ENCODE measurements at places on chromosomes 6 and 20.

- H3K4me3 ChIP-seq = no peak overlapping the region
- H3K27ac ChIP-seq = no peak overlapping the region
- peak; percentile 37 for DNase-seq
- no peaks in the 10 kb centered on the region for H3K4me1 ChIP-seq
- H3K27me3 ChIP-seq = no peaks in the 10 kb centered on the region
Measured at GRCh38 chr6:108589244-108589791, 28.6 kb downstream of the FOXO3 start.

- no peak overlapping the region for H3K4me3 ChIP-seq
- DNase-seq = no peak
- H3K27ac ChIP-seq = no peak overlapping the region
- H3K4me1 ChIP-seq = peaks cover 45% of the 10 kb centered on the region
- H3K27me3 ChIP-seq = no peaks in the 10 kb centered on the region
- no peaks in the 10 kb centered on the region for H3K36me3 ChIP-seq
Measured at GRCh38 chr6:56766806-56767178, 124.1 kb upstream of the DST start.

DNA sequence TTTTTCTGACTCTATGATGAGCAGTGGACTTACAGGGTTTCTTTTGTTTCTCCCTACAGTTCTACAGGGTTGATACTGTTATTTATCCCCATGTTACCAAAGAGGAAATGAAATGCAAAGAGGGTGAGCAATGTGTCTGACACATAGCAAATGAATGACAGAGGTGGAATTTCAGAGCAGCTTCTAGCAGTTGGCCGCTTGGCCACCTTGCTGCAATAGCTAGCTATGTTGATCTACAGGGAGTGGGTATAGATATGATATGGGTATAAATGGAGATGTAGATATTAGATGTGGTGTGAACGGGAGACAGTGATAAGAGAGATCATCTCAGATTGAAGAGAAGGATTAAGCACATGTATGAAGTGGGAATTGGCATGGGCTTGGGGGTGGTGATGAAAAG is 10.9 kb upstream of the SLC22A3 start:
- H3K36me3 ChIP-seq = no peaks in the 10 kb centered on the region
- H3K4me3 ChIP-seq = no peak overlapping the region
- H3K27me3 ChIP-seq = no peaks in the 10 kb centered on the region
- no peak overlapping the region for H3K27ac ChIP-seq

DNA sequence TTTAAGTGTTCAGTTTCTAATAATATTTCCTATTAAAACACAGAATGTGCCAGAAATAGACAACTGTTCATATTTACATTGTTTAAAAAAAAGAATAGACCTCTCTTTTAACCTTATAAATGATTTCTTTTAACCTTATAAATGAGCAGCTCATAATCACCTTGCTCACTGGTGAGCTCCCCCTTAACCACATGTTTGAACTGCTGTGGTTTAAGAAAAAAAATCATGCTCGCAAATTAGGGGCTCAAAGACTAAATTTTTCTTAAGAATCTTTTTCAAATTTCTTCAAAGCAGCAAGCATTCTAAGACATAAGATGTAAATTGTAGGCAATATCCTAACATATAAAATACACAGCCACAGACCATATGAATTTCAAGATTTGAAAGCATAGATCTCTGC is 32.8 kb downstream of the FAM8A1 start:
- DNase-seq = no peak
- H3K4me1 ChIP-seq = peaks cover 16% of the 10 kb centered on the region
- no peaks in the 10 kb centered on the region for H3K27me3 ChIP-seq
- H3K4me3 ChIP-seq = no peak overlapping the region

DNA sequence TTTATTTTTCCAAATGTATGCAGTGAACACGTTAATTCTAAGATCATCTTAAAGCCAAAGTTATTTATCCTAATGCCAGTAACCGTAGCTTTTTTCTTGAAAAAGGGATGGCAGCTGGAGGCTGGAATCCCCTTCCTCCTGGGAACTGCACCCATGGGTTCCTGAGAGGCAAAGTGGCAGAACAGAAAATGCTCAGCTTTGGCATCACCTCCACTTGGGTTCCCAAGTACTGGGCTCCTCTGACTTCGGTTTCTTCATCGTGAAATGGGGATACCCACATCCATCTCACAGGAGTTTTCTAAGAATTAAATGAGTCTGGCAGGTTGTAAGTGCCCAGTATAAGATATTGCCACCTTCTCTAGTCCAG is 6.2 kb upstream of the DDX43 start:
- DNase-seq = no peak
- H3K27ac ChIP-seq = peak overlapping the region; percentile 90
- peak overlapping the region; percentile 63 for H3K4me3 ChIP-seq
- no peaks in the 10 kb centered on the region for H3K36me3 ChIP-seq
- no peaks in the 10 kb centered on the region for H3K27me3 ChIP-seq

DNA sequence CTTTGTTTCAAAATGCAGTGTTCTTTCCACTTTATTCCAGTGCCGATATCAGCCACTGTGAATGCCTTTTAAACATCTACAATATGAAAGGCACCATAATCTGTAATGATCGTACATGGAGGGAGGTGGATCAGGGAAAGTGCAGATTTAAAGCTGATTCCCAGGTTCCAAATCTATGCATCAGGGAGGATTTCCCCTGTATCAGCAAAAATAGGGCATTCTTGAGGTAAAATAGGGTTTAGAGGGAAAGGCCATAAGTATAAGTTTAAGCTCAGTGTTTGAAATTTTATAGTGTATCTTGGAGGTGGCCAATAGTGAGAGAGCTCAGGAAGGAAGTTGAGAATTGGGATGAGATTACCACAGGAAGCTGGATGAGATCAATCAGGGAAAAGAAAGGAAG is 289.7 kb upstream of the ID4 start:
- no peak overlapping the region for H3K27ac ChIP-seq
- DNase-seq = no peak
- H3K4me1 ChIP-seq = no peaks in the 10 kb centered on the region
- no peaks in the 10 kb centered on the region for H3K36me3 ChIP-seq

DNA sequence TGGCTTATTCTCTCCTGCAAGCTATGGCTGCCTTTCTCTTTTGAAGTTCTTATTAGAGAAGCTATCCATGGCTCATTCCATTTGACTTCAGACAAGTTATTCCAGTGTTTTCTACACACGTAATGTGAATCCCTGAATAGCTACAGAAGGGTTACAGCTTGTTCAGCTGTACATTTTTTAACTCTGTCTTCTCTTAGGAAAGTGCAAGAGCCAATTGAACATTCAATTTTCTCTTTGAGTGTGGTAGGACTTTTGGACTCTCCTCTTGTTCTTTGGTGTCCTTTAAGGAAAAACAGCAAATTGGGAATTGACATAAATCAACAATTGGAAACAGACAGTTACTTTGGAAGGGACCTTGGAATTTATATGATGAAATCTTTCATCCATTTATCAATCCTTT is 125.8 kb downstream of the EPM2A start:
- no peaks in the 10 kb centered on the region for H3K4me1 ChIP-seq
- no peaks in the 10 kb centered on the region for H3K36me3 ChIP-seq
- no peak overlapping the region for H3K4me3 ChIP-seq
- no peaks in the 10 kb centered on the region for H3K27me3 ChIP-seq
- H3K27ac ChIP-seq = no peak overlapping the region

- H3K4me1 ChIP-seq = peaks cover 14% of the 10 kb centered on the region
- DNase-seq = no peak
- no peak overlapping the region for H3K27ac ChIP-seq
- no peak overlapping the region for H3K4me3 ChIP-seq
- no peaks in the 10 kb centered on the region for H3K27me3 ChIP-seq
Measured at GRCh38 chr6:6816716-6817115, 228.2 kb downstream of the LY86 start.

DNA sequence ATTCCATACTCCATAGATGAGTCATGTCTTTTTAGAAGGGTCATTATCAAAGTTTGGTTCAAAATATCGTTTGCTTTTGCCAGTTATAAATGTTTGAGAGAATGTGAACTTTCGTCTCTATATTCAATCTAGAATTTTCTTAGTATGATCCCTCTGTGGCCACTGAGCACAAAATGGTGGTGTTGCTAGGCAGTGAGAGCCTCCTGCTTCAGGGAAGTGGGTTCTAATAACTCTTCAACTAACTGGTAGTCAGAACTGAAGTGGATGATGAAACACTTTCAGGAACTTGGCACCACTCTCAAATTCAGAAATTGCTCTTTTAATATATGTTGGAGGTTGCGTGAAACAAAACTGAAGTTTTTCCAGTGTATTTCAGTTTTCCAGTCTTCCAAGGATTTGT is 125.0 kb upstream of the DOK5 start:
- no peaks in the 10 kb centered on the region for H3K4me1 ChIP-seq
- no peak for DNase-seq
- H3K36me3 ChIP-seq = no peaks in the 10 kb centered on the region
- no peak overlapping the region for H3K27ac ChIP-seq
- H3K27me3 ChIP-seq = no peaks in the 10 kb centered on the region

DNA sequence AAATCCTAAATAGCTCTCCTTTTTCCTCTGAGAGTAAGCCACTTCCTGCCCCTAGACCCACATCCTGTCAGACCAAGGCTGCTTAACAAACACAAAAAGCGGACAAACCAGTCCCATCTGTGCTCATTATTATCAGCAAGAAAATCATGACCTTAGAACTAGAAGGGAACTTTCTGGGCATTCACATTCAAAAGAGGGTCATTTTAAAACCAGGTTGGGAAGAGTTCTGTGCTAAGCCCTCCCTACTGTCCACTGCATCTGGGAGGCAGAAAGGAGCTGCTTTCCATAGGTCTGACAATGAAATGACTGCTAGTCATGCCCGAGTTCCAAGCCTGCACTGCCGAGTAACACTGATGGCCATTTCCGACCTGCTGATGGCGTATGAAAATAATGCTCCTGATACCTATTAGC is 15.4 kb downstream of the EZR start:
- no peaks in the 10 kb centered on the region for H3K27me3 ChIP-seq
- DNase-seq = peak; percentile 70
- peaks cover 80% of the 10 kb centered on the region for H3K4me1 ChIP-seq
- H3K36me3 ChIP-seq = peaks cover 3% of the 10 kb centered on the region
- H3K27ac ChIP-seq = peak overlapping the region; percentile 80
- H3K4me3 ChIP-seq = no peak overlapping the region

- H3K27me3 ChIP-seq = no peaks in the 10 kb centered on the region
- no peak for DNase-seq
- H3K4me3 ChIP-seq = no peak overlapping the region
- H3K36me3 ChIP-seq = no peaks in the 10 kb centered on the region
- H3K4me1 ChIP-seq = peaks cover 13% of the 10 kb centered on the region
- H3K27ac ChIP-seq = no peak overlapping the region
Measured at GRCh38 chr20:11540558-11540957, 377.1 kb upstream of the BTBD3 start.

GRCh38 chr6:97394160-97394748 is 111.2 kb upstream of the MMS22L start:
- no peak overlapping the region for H3K27ac ChIP-seq
- no peaks in the 10 kb centered on the region for H3K4me1 ChIP-seq
- peak; percentile 40 for DNase-seq
- H3K36me3 ChIP-seq = no peaks in the 10 kb centered on the region
- H3K27me3 ChIP-seq = no peaks in the 10 kb centered on the region

GRCh38 chr6:4174042-4174441 is 38.7 kb upstream of the ECI2 start:
- H3K4me3 ChIP-seq = no peak overlapping the region
- no peaks in the 10 kb centered on the region for H3K4me1 ChIP-seq
- no peak for DNase-seq
- H3K27me3 ChIP-seq = no peaks in the 10 kb centered on the region
- H3K36me3 ChIP-seq = no peaks in the 10 kb centered on the region
- H3K27ac ChIP-seq = no peak overlapping the region

DNA sequence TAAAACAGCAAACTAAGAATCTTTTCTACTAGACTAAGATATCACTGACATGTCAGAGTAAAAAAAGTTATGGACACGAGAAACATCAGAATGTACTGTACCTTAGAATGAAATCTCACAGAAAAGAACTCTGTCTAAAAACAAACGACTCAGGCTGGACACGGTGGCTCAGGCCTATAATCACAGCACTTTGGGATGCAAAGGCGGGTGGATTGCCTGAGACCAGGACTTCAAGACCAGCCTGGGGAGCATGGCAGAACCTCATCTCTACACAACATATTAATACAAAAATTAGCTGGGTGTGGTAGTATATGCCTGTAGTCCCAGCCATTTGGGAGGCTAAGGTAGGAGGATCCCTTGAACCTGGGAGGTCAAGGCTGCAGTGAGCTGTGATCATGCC is 122.6 kb downstream of the PRND start:
- H3K36me3 ChIP-seq = no peaks in the 10 kb centered on the region
- no peak overlapping the region for H3K27ac ChIP-seq
- no peaks in the 10 kb centered on the region for H3K27me3 ChIP-seq
- no peaks in the 10 kb centered on the region for H3K4me1 ChIP-seq
- no peak for DNase-seq

- no peaks in the 10 kb centered on the region for H3K4me1 ChIP-seq
- no peak overlapping the region for H3K27ac ChIP-seq
- no peaks in the 10 kb centered on the region for H3K36me3 ChIP-seq
- no peak overlapping the region for H3K4me3 ChIP-seq
- DNase-seq = no peak
Measured at GRCh38 chr6:106063448-106063850, 22.7 kb upstream of the PRDM1 start.

- no peaks in the 10 kb centered on the region for H3K4me1 ChIP-seq
- no peaks in the 10 kb centered on the region for H3K27me3 ChIP-seq
Measured at GRCh38 chr6:19754686-19755085, 82.5 kb upstream of the ID4 start.

DNA sequence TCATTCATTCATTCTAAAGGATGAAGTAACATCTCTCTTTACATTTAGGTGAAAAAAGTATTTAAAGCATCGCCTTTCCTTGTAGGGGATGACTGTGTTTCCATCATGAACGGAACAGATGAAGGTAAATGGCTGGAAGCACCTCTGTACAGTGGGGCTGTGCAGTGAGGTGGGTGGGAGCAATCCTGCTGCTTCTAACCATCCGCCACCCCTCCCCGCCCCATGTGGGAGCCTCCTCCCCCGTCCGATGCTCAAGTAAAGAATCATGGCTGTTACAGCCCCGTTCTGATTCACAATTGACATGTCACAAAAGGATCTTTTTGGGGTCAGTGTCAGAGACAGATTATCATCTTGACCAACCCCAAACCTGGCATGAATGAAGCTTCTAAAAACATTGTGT is 19.3 kb downstream of the ENTPD6 start:
- H3K27me3 ChIP-seq = no peaks in the 10 kb centered on the region
- H3K36me3 ChIP-seq = no peaks in the 10 kb centered on the region
- DNase-seq = no peak
- no peak overlapping the region for H3K27ac ChIP-seq
- H3K4me3 ChIP-seq = no peak overlapping the region
- H3K4me1 ChIP-seq = no peaks in the 10 kb centered on the region

- no peak overlapping the region for H3K27ac ChIP-seq
- no peaks in the 10 kb centered on the region for H3K4me1 ChIP-seq
- no peaks in the 10 kb centered on the region for H3K27me3 ChIP-seq
- DNase-seq = no peak
Measured at GRCh38 chr6:149458196-149458595, 26.6 kb downstream of the ZC3H12D start.

Data from Caco-2 (cell line).